HepG2 (cell line): ENCODE measurements at places on chromosomes 5 and 9. TPM values are rescaled to one million over a fixed set of nuclear protein-coding genes. Genes with fewer than 3 reads are reported as not detected.

DNA sequence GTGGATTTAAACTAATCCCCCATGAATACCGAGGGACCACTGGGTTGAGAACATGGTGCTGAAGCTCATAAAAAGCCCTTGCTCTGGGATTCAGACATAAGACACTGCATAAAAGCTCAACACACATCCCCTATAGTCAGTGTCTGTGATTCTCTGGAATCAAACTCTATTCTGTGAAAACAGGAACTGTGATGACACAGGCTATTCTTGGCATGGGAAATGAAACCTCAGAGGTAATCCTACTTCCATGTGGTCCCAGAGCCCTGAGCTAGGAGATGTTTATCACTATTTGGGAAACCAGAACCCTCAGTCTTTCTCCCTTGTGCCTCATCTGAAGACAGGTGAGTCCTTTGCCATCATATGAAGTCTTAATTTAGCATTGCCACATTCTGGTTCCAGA, 135.4 kb upstream of the PRSS3 start:
- DNase-seq = no peak
- no peak overlapping the region for H3K27ac ChIP-seq
- no peaks in the 10 kb centered on the region for H3K36me3 ChIP-seq
- H3K27me3 ChIP-seq = 0 out of 3 replicates have a peak, but pooled peaks cover 2% of the 10 kb centered on the region
- no peak overlapping the region for H3K4me3 ChIP-seq
- no peaks in the 10 kb centered on the region for H3K4me1 ChIP-seq

DNA sequence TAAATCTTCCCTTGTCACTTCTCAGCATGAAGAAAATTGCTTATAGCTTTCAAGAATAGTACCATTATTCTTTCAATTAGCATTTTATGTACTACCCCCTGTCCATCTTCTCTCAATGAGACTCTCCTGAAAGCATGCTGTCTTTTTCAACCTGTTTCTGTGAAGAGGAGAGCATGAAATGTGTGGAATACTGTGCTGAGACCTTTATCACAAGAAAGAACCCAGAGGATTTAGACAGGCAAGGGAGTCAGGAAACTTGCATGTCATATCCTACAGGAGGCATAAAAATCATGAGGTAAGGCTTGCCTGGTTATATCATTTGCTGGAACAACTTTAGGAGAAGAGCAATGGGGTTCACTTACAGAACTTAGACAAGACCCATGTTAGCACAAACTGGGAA, 56.7 kb upstream of the LPAR1 start:
- no peak for DNase-seq
- H3K36me3 ChIP-seq = no peaks in the 10 kb centered on the region
- no peaks in the 10 kb centered on the region for H3K27me3 ChIP-seq
- H3K4me3 ChIP-seq = no peak overlapping the region

The FOXD4 gene
- total RNA-seq = 0.18 TPM in 1 of 2 replicates, not detected in the other

- no peaks in the 10 kb centered on the region for H3K36me3 ChIP-seq
- H3K4me1 ChIP-seq = peaks cover 60% of the 10 kb centered on the region
- DNase-seq = peak; percentile 37
- H3K27me3 ChIP-seq = no peaks in the 10 kb centered on the region; the same call in 2 of the 3 replicates
Measured at GRCh38 chr9:35834260-35835215, 5.5 kb downstream of the TMEM8B start.

GRCh38 chr9:37953775-37954437, 50.0 kb upstream of the SLC25A51 start:
- peaks cover 48% of the 10 kb centered on the region for H3K36me3 ChIP-seq
- no peaks in the 10 kb centered on the region for H3K27me3 ChIP-seq
- no peak for DNase-seq
- H3K4me3 ChIP-seq = no peak overlapping the region
- peaks cover 30% of the 10 kb centered on the region for H3K4me1 ChIP-seq
- H3K27ac ChIP-seq = no peak overlapping the region

The SMIM27 gene
- total RNA-seq = 13.3 and 17.9 TPM in 2 replicates

GRCh38 chr9:38318759-38319495, 73.6 kb upstream of the ALDH1B1 start:
- H3K27me3 ChIP-seq = peaks cover 14% of the 10 kb centered on the region; the same call in 1 of the 3 replicates
- H3K4me3 ChIP-seq = no peak overlapping the region
- H3K27ac ChIP-seq = no peak overlapping the region
- no peaks in the 10 kb centered on the region for H3K4me1 ChIP-seq
- no peaks in the 10 kb centered on the region for H3K36me3 ChIP-seq
- DNase-seq = no peak

DNA sequence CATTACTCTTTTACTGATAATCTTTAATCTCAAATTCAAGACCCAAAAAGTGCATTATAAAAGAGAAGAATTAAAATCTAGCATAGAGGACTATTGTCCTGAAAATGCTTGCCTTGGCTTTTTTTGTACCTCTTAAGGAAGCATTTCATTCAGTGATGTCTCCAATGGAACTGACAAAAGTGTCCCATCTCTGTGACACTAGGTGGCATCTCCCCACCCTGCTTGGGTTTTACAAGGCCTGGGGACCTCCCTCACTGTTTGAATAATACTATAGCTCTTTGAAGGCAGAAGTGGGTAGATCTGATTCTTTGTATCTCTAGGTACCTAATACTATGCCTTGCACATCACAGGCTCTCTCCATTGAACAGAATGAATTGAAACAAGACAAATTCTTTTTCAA, 180.6 kb downstream of the EPB41L4A start:
- no peak overlapping the region for H3K4me3 ChIP-seq
- no peak overlapping the region for H3K27ac ChIP-seq
- no peaks in the 10 kb centered on the region for H3K27me3 ChIP-seq
- no peaks in the 10 kb centered on the region for H3K36me3 ChIP-seq

- H3K4me1 ChIP-seq = no peaks in the 10 kb centered on the region
- no peak for DNase-seq
- no peak overlapping the region for H3K4me3 ChIP-seq
- no peaks in the 10 kb centered on the region for H3K36me3 ChIP-seq
- no peak overlapping the region for H3K27ac ChIP-seq
Measured at GRCh38 chr9:119880361-119880760, 511.1 kb upstream of the BRINP1 start.

GRCh38 chr5:111935835-111936234, 178.8 kb upstream of the NREP start:
- no peaks in the 10 kb centered on the region for H3K36me3 ChIP-seq
- H3K4me1 ChIP-seq = no peaks in the 10 kb centered on the region
- H3K27ac ChIP-seq = no peak overlapping the region
- no peak overlapping the region for H3K4me3 ChIP-seq
